Mesendoderm (in vitro differentiated cells): ENCODE measurements at places on chromosomes 2 and 18.

DNA sequence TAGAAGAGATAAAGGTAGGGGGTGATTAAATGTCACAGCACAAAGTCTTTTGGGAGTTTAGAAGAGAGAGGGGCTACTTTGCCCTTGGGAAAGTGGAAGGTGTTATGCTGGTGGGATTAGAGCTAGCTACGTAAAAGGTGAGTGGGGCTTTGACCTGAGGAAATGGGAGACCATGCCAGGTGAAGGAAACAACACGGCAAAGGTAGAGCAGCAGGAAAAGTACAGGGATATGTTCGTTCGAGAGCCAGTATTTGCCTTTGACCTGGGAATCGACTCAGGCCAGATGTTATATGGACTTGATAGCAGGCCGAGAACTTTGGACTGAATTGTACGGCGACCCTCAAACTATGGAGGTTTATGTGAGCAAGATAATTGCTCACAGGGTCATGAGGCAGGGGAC, 55.7 kb upstream of the ACKR3 start:
- no peak for DNase-seq

DNA sequence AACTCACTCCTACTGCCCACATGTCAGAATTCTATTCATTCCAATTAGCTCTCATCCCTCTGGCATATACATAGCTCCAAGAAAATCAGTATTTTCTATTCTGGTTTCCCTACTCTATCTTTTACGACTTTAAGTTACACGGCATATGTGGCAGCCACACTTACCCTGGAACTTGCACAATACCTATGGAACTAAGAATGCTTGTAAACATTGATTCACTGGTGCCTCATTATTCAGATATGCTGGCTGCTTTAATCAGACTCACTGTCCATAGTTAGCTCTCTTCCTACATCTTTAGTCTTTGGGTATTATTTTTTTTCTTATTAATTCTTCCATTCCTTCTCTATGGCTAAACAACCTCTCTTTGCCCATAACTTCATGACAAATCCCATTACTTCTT, 1519.9 kb upstream of the ACVR2A start:
- DNase-seq: no peak

GRCh38 chr2:53768242-53768542, 588 bp downstream of the CHAC2 start:
- no peak for DNase-seq

GRCh38 chr2:240387669-240388358, 47.6 kb upstream of the GPC1 start:
- peak; percentile 66 for DNase-seq

DNA sequence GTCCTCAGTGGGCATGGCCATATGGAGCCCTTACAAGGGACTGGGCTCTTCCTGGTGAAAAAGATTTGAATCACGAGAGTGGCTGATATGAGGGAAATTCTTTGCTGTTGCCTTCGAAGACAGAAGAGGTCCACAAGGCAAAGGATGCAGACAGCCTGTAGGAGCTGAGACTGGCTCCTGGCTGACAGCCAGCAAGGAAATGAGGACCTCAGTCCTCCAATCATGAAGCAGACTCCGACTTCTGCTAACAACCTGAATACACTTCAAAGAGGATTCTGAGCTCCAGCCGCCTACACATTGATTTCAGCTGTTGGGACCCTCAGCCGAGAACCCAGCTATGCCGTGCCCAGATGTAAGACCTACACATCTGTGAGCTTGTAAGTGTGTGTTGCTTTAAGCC, 3.0 kb upstream of the ST8SIA5 start:
- no peak for DNase-seq

DNA sequence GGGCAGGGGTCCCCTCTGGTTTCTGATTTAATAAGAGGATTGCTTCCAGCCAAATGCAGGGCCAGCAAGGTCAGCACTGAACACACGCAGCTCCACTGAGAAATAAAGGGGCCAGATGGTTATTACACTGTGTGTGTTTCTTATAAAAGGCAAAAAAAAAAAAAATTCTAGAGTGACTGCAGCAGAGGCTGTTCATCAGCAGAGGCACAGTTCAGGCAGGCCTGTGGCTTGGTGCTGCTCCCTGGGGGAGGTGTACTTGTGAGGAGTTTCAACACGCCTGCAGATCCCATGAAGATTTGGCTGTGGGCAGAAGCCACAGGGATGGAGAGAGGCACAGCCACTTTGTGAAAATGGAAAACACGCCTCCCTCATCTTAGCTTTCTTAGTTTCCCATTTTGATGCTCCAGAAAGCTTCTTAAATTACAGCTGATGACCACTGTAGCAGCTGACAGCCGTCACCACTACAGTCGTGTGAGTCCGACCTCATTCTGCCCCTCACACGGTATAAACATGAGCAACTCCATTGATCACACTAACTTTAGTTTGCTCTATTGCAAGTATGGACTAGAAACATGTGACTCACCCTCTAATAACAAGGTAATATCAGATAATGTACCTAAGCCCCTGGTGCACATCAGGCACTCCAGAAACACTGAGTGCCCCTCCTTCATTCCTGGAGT, 726.5 kb upstream of the RAB6C start:
- DNase-seq: no peak

DNA sequence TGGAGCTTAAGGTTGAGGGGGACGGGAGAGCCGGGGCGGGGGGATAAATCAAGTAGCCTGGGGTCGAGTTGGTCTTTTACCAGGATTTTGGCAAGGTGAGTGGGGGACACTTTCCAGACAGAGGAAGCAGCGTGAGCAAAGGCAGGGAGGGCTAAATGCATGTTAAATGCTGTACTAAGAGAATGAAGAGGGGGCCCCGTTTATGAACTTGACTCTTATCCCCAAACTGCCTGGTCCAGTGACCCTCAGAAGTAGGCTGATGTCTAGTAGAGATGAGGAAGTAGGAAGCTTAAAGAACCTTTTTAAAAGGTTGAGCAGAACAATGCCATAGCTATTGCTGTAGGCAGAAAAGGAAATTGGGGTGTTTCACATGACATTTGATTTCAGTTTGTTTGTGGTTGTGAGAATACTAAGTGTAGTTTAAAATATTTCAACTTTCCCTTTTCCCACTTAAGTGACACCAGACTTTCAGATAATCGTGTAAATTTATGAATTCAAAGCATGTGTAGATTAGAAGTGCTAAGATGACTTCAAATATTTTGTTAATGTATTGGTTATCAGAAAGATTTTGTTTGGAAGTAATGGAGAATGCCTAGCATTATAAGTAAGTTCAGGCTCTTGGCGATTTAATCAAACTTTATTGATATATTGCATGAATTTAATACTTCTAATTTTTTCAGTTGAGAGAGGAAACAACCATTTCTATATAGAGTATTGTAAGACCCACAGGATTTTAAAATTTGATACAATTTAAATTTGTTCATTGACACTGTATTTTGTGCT, 1.8 kb downstream of the REL start:
- no peak for DNase-seq

DNA sequence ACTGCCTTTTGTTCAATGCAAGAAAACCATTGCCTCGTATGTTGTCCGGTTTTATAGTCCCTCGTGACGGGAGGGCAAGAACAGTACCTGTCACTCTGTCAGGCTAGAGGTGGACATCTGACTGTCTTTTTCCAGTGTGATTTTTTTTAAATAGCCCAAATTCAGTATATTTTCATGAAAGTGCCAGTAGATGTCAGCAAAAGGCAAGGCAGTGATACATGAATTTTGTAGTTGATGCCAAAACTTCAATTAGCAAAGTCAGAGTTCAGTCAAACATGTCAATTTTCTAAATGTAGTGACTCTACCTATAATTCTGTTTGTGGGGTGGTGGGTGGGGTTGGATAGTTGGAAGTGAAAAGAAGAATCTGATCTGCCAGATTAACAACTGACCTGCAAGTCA, 296.0 kb upstream of the MC4R start:
- DNase-seq: peak; percentile 1

DNA sequence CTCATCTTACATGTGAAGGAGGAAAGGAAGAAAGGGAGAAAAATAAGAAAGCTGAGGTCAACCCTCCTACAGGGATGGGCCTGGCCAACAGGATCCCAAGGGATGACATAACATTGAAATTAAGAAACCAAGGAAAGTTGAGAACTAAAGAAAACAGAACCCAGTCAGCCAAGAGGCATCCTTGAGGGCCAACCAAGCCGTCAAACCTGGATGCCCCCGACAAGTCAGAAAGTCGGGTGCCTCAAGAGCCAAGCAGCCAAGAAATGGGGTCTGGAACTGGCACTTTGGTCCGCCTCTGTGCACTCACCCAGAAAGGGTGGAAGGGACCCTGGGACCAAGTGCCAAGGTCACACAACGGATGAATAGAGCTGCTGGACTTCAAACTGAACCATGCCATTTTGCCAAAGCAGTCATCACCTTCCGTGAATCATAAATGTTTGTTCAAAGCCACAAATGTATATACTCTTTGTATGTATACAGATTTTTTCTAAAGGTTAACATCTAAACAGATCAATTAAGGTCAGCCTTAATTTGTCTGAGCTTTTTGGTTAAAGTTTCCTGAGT, 27.0 kb upstream of the PTPN4 start:
- DNase-seq: no peak

GRCh38 chr2:99444222-99444621, 45.6 kb downstream of the REV1 start:
- no peak for DNase-seq

DNA sequence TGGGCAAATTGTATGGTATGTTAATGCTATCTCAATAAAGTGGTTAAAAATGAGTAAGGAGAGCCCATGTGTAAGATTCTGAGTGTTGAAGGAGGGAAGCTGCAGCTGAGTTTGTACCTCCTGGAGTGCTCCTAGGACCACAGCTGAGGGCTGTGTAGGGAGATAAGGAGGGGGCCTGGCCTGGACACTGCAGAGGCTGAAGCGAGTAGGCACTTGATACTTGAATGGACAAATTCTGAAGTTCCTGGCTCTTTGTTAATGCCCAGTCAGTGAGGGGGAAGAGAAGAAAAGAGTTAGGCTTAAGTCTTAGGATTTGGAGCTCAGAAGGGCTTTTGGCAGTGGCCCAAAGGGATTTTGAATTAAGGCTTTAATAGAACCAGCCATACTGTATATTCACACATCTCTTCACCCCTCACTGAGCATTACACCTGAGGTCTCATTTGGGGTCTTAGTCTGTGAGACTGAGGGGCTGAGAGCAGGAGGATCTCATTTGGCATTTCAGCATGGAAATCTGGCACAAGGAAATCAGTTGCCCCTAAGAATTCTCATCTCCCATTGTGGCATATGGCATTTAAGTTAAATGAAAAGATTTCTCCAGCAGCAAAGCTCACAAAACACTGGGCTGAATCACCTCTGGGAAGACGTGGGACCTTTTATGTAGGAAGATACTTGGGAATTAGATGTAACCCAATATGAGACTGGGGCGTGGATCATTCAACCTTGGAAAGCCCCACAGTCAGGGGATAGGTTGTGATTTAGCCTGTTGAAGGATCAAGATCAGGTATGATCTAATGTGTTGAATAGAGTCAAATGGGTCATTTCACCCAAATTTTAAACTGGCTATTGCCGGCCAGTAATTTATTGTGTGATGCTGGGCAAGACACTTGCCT, 46.8 kb downstream of the LIPG start:
- no peak for DNase-seq

DNA sequence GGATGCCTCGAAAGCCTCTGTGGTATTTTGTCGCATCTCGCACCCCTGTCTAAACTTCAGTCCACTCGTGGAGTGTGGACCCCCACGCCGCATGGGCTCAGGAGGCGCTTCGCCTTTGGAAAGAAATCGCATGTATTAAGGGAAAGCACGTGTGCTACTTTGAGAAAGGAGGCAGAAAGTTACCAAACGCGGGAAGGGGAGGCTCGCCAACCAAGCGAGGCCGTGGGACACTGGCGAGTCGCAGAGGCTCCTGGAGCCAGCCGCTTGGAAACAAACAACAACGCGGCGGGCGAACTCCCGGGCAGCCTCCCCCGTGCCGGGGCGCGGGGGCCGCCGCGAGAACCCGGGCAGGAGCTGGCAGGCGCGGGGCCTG, 455 bp upstream of the AGAP1 start:
- no peak for DNase-seq

- DNase-seq: no peak
These were observed 213.0 kb upstream of the HAAO start for GRCh38 chr2:43005245-43005974.
